ENCODE measurements at places on chromosomes 3 and 15.
A peak's percentile ranks its signal among the peaks of the same experiment; 100 is the strongest.

GRCh38 chr3:165383381-165383780 is 187.2 kb upstream of the SLITRK3 start:
- DNase-seq = no peak

DNA sequence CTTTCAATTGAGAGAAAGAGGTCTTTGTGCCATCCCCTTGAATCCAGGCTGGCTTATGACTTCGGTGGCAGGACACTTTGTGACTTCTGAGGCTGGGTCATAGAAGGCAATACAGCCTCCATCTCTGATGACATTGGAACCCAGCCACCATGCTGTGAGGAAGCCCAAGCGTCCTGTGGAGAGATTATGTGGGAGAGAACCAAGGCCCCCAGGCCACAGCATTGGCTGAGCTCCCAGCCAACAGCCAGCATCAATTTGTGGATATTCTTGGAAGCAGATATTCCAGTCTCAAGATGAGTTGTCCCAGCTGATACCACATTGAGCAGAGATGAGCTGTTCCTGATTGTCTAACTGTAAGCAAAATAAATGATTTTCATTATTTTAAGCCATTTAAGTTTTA is 12.7 kb upstream of the XIRP1 start:
- no peak for DNase-seq

DNA sequence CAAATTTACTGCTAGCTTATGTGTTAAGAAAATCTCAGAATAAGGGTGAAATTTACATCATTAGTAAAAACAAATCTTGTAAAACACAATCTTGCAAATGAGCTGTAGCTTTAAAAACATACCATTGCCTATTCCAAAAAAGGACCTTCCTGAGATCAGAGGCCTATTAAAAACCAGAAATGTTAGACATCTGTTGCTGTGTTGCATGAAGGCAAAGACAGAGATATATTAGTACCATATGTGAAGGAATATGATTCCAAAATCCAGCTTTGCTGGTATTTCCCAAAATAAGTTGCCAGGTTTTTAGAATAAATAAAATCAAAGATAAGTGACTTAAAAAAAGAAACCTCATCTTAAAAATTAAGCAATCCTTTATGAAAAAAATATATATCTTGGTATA is 504.1 kb upstream of the CDIN1 start:
- no peak for DNase-seq

- DNase-seq = no peak
Observed at GRCh38 chr15:61915640-61916039, 144.6 kb downstream of the VPS13C start.

GRCh38 chr15:89116404-89116803 is 28.1 kb downstream of the ABHD2 start:
- DNase-seq = no peak

GRCh38 chr3:125019271-125019670 is 36.5 kb downstream of the HEG1 start:
- no peak for DNase-seq

GRCh38 chr15:75671730-75672602 is 24.3 kb downstream of the SNX33 start:
- no peak for DNase-seq

DNA sequence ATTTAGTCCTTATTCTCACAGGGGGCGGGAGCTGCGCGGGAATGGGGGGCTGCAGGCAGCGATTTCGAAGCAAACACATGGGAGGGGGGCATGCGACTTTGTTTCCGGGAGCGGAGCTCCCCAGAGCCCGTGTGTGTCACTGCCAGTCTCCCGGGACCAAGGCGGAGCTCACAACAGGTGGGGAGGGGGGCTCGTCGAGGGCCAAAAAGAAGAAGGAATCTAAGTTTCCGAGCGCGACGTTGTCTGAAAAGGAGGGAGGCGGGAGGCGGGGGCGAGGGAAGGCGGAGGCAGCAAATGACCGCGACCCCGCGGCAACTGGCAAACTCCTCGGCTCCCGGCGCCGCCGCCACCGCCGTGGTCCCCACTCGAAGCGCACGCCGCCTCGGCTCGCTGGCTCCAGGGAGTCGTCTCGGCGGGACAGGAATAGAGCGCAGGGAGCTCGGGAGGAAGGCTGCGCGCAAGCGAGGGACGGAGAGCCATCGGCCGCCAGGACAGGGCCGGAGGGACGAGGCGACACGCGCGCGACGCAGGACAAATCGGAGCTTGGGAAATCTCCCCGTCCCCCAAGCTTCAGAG is 1.4 kb downstream of the FOXP1 start:
- DNase-seq = peak; percentile 52

DNA sequence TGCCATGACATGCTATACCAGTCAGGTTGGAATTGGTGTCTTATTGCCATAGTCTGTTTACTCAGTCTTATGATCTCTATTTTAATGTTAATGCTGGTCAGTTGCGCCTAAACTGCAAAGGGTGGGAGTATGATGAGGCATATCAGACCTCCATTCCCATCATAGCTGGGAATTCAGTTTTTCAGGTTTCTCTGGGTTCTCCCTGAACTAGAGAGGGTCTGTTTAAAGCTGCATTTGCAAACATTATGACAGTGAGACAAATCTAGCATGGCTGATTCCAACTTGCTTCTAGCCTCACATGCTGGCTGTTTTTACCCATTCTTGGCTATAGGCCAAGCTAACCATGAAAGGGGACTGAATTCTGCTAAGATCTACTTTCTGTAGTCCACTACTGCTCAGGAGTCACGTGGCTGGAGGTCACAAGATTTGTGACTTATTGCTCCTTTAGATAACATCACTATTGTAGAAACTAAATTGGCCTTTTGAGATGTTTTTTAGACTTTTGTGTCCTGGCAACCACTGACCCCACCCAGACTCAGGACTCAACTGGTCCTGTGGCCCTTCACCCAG is 96.5 kb downstream of the TGFBR2 start:
- DNase-seq = no peak

DNA sequence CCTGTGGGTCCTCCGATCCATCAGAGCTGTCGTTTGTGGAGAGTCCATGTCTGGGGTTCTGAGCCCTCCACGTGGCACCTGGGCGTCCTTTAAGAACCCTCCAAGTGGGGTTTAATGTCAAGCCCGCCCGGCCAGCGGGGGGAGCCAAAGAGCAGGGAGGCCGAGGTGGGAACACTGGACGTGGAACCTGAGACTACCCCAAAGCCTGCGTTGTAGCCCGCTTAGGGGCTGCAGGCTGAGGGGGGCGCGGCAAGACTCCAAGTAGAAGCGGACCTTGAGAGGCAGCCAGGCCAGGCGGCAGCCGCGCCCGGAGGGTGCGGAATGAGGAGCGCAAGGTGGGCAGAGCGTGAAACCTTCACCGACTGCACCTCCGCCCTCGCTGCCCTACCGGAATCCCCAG is 126.2 kb upstream of the ATP10A start:
- DNase-seq = no peak

DNA sequence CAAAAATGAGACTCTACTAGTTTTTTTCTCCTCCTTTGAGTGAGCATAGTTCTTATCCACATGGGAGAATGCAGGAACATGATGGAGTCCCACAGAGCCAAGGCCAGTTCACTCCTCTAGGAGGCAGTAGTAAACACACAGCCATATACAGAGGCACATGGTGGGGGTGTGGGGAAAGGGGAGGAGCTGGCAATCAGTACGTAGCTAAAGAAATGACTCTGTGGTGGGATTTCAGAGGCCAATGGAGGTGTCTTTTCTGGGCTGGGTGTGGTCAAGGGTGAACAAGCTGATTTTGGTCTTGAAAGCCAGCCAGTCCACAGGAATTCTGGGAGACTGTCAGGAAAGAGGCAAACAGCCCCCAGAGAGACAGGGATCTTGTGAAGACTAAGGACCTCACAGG is 6.6 kb upstream of the RAB11A start:
- peak; percentile 48 for DNase-seq

Data from activated CD8-positive, alpha-beta memory T cell treated with anti-CD3 and anti-CD28 coated beads, Interleukin-2, amount 50 U/mL, for 4 hours (primary cell).